GM23248 (cell line): ENCODE measurements at places on chromosomes 1 and 21. TPM values are rescaled to one million over a fixed set of nuclear protein-coding genes. Genes with fewer than 3 reads are reported as not detected.

DNA sequence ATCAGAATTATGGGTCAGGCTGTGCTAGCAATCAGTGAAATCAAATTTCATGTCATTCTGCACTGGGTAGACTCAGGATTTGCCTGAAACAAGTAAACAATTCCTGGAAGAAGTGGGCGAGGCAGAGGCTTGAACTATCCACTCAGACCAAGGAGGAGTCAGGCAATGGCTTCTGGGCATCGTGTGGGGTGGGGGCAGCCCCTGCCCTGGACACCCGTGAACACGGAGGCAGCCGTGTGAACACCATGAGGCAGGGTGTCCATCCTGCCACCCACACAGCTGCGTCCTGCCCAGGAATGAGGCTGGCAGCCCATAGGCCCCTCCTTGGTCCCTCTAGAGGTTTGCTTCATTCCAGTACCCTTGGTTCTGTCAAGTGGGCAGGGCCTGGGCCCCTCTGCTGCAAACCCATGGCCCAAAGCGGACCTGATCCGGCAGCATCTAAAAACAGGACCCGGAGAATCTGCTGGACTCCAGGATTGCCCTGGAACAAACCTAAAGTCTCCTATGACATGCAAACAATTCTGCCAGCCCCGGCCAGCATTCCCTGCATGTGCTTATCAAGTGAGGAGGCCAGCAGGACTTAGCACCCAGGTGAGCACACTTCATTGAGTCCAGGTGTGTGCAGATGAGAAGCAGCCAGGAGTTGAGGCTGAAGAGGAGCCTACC lies 69.5 kb downstream of the PDE9A start:
- DNase-seq, result no peak

DNA sequence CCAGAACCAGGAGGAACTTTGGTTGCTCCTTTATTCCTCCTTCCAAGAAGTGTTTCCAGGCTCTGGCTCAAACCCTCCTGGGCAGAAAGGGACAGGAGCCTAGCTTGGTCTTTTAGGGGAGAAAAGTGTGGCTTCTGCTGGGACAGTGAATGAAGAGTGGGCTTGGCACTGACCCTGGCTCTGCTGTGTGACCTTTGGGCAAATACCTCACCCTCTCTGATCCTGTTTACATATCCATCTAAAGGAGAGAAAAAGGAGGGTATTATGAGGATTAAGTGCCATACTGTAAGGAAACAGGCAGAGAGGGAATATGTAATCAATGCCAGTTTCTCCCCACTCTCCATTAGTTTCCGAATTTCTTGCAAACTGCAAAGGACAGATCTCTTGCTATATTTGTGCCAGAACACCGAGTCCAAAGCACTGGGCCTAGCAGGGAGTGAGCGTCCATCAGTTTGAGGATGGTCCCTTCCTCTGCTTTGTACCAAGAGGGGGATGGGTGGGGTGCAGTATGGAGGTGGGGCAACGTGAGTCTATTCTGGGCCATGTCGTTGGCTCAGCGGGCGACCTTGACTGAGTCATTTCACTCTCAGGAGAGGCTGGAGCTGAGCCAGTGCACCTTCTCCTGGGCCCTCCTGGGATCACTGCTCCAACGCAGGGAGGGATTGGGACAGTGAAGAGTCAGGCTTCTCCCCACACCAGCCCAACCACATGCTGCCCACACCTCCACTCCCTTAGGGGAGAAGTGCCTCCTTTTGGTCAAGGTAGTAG lies 38.4 kb downstream of the IGSF21 start:
- DNase-seq, result no peak

- no peak for DNase-seq
Measured at GRCh38 chr21:26281506-26281905, 110.9 kb upstream of the APP start.

GRCh38 chr1:153343811-153344717 lies 4.6 kb downstream of the PGLYRP4 start:
- DNase-seq, result no peak

DNA sequence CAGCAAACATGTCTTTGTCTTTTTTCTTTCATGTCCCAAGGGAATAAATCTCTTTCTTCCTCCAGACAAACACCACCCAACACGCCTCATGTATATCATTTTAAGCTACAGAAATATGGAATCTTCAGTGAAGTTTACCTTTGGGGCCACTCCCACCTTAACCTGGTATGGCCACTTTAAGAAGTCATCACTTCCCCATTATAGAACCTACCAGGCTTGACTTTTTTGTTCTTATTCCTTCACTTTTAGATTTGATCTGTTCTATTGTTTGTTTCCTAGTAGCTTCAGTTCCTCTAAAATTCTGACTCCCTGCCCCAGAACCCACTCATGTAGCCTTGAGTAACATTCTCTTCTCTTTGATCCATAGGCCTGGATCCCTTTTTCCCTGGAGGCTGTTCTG lies 226.3 kb downstream of the HLX start:
- DNase-seq, result no peak

DNA sequence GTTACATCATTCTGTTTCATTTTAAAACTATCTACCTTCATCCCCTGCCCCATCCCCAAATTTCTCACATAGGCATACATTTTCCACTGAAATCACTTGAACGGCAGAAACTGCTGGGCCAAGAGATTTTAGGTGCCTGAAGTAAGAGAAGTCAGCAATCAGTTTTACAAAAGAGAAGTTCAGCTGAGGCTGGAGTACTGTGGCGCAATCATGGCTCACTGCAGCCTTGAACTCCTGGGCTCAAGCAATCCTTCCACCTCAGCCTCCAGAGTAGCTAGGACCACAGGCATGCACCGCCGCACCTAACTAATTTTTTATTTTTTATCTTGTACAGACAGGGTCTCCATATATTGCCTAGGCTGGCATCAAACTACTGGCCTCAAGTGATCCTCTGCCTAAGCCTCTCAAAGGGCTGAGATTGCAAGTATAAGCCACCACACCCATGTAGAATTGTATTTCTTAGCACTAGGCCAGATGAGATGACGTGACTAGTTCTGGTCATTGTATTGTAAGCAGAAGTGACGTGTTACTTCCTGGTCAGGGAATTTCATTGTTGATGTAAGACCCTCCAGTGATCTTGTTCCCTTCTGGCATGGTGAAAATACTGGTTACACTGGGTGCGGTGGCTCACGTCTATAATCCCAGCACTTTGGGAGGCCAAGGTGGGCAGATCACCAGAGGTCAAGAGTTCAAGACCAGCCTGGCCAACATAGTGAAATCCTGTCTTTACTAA lies 7.1 kb downstream of the BECN2 start:
- DNase-seq, result no peak

GRCh38 chr1:81377406-81377805 lies 423.3 kb upstream of the ADGRL2 start:
- DNase-seq, result no peak

DNA sequence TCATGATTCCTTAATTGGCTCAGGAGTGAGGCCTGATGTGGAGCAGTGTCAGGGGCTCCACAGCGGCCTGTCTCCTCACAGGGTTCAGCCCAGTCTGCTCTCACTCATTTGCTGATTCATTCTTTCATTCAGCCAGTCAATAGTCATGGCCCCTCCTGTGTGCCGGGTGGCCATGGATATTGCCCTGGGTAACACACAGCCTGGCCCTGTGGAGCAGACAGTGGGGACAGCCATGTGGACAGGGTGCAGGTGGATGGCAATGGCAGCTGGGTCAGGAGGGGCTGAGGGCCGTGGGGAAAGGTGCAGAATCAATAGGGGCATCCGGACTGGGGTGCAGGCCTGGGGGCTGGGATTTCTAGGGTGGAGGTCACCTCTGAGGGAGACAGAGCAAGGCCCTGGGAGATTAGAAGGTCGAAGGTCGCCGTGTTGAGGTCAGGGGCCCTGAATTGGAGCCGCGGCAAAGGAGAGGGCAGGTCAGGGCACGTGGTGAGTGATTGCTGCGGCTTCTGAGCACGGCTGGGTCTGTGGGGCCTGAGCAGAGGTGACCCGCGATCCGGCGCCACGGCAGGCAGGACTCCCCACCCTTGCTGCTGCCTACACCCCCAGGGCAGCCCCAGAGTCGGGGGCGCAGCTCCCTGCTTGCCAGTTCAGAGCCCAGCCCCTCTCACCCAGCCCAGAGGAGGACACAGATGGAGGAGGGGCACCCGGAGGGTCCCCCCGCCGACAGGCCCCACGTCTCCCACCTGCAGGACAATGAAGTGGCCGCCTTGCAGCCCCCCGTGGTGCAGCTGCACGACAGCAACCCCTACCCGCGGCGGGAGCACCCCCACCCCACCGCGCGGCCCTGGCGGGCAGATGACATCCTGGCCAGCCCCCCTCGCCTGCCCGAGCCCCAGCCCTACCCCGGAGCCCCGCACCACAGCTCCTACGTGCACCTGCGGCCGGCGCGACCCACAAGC lies 33.4 kb downstream of the SLC19A1 start:
- no peak for DNase-seq

Gene MYBPH
- total RNA-seq, result 0.11 and 1.4 TPM in 2 replicates

Gene KANK4
- total RNA-seq, result 0.25 and 0.32 TPM in 2 replicates

Gene UQCRH
- 334 and 337 TPM in 2 replicates for total RNA-seq
